ENCODE measurements at places on chromosomes 4 and X. TPM values are rescaled to one million over a fixed set of nuclear protein-coding genes. Genes with fewer than 3 reads are reported as not detected.

DNA sequence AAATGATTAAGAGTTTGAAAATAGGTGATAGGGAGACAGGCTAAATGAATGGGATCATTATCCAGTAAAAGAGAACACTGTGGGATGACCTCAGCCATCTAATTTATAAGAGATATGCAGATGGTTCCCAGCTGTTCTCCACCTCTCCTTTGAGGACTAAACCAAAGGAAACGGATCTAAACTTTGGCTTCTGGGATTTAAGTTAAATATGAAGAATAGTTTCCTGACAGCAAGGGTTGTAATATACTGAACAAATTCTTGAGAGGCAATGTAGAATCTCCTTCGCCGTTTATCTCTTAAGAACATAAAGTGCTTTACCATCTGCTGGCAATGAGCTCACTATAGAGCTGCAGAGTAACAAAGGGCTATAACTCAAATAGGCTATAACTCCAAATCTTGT, 35.4 kb upstream of the HPGDS start:
- no peak for DNase-seq

- DNase-seq = no peak
Measured at GRCh38 chrX:47098338-47099094, 20.3 kb downstream of the RGN start.

GRCh38 chrX:55818673-55819375, 101.3 kb downstream of the RRAGB start:
- no peak for DNase-seq

DNA sequence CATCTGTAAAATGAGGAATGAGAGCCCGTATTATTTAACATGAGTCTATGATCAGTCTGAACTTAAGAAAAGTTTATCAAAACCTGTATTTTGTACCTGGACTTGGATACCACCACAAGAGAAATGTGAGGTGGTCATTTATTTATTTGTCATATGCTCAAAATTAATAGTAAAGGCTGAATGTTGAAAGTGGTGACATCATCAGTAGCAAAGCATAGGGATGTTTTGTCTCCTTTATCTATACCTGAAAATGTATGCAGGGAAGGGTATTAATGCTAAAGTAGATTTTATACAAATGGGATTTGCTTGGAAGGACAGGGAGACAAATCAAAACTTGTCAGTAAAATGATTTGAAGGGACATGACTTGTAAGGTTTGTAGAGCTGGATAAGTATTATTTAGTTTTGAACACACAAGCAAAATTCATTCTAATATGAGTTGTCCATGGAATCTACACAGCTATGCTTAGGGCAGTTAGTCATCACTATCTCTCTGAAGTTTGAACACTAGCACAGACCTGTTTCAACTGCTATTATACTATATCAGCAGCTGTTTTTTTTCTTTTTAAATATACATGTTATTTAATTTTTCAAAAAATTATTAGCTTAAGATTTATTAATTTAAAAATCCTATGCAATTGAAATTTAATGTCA, 52.4 kb upstream of the GUCY1A1 start:
- DNase-seq = no peak

DNA sequence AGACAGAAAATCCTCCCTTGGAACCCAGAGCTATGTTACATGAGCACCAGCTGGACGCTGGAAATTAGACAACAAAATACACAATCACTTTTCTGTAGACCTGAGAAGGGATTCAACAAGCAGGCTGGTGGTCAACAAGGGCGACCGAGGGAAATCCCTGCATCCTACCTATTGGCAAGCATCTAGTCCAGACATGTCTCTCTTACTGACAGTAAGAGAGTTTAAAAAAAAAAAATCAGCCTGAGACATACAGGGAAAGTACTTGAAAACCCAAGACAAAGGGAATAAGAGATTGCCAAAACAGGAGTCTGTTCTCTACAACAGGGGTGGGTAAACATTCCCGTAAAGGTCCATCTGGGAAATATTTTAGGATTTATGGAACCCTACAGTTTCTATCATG, 108.0 kb downstream of the KDR start:
- no peak for DNase-seq

DNA sequence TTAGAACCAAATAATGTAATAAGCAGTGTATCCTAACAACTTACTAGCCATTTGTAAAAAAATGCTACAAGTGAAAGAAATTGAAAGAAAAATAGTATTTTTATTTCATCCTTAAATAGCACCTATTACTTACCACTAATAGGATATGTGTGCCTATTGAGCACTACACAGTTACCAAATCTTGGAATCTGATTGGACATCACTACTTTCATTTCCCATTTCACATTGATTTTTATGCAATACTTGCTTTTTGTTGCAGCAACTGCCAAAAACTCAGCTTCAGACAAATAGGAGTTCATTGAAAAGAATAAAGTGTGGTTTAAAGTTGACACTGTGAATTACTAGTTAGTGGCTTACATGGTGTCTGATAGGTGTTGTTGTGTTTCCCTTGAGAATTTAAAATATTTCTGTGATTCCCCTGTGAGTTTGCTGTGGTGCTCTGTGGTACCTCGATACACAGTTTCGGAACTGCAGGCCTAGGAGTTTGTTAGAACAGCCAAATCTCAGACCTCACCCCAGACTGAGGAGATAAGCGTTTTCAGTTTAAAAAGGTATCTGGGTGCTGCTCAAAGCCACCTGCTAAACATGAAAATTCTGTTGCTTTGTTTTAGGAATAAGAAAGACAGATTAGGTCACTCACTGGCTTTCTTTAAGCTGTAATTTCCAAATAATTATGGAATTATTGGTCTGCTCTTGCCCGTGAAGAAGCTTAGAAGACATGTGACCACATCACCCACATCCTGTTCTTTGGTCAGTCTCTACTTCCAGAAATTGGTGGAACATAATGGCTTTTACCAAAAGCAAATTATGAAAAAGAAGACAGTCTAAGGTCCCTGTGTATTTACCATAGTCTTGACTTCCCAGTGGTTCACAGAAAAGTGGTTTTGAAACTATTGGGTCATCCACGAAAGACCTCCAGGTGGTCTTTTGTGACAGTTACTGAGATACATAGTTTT, 97.8 kb downstream of the SYTL5 start:
- no peak for DNase-seq

- peak; percentile 23 for DNase-seq
Measured at GRCh38 chr4:114108869-114109268, 129.4 kb upstream of the ARSJ start.

The P2RY8 gene
- total RNA-seq = 0.11 TPM

The GSX2 gene
- not detected for total RNA-seq

The SHROOM2 gene
- total RNA-seq = 8.5 TPM

The VCX3B gene
- total RNA-seq = not detected

The PRSS12 gene
- 10.9 TPM for total RNA-seq

Data from Daoy (cell line).